ENCODE measurements at places on chromosomes 1 and 21. TPM values are rescaled to one million over a fixed set of nuclear protein-coding genes. Genes with fewer than 3 reads are reported as not detected.

DNA sequence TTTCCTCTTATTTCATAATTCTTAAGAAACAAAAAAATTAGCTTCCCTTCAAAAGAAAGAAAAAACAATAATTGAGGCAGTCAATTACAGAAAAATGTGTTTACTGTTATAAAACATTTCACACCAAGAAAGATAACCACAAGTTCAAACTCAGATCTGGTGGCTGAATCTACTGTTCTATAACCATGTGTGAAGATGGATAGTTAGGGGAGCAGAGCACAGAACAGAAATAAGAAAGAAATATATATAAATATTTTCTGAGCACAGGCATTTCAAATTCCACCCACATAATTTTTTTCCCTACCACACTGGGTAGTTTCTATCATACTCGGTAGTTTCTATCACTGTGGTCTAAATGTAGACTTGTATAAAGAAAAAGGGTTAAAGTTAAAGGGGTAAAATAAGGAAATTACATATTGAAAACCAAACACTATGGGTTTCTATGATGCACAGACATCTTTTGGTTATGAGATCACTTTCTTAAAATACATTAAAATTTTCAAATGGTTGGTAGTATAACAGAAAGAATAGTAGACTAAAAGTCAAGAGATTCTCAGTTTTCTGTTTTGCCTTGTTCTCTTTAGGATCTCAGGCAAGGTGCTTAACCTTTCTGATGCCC, 10.8 kb downstream of the LYST start:
- no peak for DNase-seq

DNA sequence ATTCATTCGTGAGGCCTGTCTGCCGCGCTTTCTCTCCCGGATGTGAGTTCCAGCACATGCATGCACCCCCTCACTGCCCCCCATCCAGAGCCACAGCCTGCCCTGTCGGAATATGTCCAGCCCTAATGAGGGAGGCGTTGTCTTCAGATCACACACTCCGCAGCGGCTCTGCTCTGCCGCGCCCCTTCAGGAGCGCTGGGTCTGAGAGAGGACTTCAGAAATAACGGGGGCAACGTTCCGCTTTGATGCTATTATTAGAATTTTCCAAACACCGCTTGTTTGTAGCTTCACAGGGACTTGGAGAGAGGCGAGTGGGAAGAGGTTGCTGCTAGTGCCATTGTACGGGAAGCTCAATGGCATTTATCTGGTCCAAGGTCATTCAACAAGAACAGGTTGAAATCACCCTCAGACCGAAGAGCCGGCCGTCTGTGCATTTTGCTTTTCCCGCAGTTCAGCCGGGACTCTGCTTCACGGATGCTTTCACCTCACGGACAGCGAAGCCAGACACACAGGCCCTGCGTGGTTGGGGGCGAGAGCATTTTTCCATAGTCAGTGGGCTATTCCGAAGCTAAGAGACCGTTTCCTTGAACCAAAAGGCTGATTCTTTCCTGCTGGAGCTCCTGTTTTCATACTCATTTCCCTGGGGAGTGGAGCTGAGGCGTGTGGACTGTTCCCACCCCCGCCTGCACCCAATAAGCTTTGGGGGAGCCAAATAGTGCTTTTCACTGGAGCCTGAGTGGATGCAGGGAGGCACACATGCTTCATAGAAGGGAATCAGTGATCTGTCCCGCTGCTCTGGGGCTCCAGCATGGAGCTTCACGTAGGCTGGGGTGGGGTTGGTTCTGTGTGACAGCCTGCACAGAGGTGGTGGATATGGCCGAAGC, 69.7 kb downstream of the GALNT2 start:
- no peak for DNase-seq

- no peak for DNase-seq
Measured at GRCh38 chr1:198024782-198025181, 107.6 kb downstream of the LHX9 start.

DNA sequence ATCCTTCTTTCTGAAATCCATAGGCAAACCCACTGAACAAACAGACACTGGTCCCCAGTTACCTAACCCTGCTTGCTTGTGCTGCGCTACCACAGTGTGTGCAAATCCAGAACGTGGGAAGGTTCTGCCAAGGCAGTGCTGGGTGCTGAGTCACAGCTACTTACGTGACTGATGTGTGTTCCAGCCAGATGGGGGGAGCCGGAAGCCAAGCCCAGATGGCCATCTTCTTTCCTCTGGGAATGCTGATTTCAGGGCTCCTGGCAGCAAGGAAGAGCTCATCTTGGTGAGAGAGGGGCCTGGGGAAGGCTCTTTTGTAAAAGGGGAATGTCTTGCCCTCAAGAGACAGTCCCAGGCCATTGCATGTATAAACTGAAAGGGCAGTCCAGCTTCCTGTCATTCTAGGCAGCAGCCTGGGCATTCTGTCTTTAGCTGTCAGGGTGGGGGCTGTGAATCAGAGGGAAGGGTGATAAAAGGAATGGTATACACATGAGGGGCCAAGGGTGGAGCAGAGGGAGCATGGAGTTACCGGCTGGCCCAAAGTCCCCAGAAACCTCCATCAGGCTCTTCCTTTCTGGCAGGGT, 54.1 kb downstream of the CD46 start:
- no peak for DNase-seq

DNA sequence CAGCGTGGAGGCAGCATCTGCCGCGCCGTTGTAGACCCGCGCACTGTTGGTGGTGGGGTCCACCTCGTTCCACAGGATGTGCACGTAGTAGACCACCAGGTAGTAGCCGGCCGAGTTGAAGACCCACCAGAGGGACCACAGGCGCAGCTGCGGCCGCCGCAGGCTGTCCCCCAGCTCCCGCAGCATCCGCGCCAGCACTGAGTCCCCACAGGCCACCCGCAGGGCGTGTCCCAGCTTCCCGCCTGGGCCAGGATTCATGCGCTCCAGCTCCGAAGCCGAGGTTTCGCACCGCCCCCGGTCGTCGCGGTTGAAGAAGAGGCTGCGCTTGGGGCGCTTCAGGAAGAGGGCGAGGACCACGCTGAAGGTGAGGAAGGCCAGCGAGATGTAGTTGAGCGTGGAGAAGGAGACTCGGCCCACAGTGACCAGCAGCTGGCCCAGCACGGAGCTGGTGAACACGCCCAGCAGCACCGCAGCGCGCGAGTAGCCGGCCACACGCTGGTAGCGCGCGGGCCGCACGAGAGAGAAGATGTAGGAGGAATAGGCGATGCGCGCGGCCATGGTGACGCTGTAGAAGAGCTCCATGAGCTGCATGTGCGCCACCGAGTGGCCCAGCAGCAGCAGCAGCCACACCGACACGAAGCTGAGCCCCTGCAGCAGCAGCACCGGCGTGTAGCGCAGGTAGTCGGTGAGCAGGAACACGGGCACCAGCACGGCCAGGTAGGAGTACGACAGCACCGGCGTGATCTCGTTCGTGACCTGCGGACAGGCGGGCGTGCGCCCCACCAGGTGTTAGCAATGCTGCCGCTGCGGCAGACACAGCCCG, 10.6 kb downstream of the SLC19A1 start:
- DNase-seq, result no peak

GRCh38 chr1:72394457-72394856, 112.1 kb upstream of the NEGR1 start:
- DNase-seq, result no peak

GRCh38 chr1:199778324-199778955, 249.1 kb upstream of the NR5A2 start:
- no peak for DNase-seq

GRCh38 chr1:151475175-151475574, 15.9 kb upstream of the POGZ start:
- no peak for DNase-seq

DNA sequence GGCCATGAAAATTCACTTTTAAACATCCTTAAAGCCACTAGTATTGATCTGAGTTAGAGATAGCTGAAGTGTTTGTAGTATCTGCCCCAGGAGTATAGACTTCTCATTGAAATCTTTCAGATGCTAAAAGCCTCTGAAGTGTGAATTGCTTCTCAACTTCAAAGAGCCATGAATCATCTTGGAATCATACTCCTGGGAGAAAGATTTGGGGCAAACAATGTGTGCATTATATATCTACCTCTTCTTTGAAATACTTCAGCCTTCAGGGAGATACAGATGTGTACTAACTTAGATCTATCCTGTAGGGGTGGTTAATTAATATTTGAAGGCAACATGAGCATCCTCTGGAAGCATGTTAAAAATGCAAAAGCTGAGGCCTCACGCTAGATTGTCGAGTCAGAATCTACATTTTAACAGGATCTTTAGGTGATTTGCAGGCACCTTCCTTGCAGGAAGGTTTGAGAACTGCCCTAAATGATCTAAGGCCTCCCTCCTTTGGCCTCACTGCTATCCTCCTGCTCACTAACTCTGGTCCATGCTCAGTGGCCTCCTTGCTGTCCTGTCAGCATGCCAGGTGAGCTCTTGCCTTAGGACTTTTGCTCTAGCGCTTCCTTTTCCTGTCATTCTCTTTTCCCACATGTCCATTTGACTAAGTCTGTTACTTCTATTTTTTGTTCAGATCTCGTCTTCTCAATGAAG, 6.0 kb upstream of the SCYL3 start:
- DNase-seq, result no peak

DNA sequence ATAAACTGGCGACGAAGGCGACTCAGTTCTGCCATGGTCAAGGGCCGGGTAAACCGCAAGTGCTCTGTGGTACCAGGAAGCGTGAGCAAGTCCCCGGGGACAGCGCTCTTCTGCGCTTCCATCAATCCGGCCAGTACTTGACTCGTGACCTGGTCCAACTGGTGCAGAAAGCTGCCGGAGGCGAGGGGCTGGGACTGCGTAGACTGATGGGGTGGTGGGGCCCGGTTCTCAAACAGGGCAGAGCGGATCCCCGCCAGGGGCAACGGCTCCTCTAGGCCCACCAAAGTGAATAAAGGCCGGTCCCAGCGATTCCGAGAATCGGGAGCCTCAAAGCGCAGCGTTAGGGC, 852 bp downstream of the KTI12 start:
- no peak for DNase-seq

DNA sequence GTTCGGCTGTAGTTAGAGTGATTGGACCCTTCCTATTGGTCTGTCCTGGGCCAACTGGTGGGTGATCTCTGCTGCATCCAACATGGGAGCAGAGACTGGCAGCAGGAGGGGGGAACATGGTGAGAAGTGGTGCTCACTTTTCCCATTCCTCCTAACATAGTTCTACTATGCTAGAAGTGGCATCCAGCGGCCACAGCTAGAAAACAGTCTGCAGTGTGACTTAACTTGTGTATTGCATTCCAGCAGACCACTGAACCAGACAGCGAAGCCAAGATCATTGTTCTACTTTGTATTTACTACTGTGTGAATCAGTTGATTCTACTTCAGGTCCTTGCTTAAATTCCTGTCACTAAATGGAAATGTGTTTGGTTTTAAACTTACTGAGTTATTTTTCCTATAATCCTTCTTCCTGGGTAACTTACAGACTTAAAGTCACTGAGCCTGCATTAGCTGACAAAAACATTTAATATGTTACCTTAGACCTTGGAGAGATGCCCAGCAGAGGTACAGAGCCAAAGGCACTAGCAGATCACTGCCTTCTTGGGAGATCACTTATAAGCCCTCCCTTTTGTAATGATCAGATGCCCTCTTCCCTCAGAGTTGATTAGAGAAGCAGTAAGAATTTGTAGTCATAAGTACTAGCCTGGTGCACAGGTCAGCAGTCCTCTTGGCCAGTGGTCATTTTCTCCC, 8.2 kb downstream of the FABP3 start:
- no peak for DNase-seq

GRCh38 chr1:245108909-245109308, 45.9 kb upstream of the KIF26B start:
- no peak for DNase-seq

- peak; percentile 33 for DNase-seq
Measured at GRCh38 chr1:202835548-202836072, 24.9 kb downstream of the PCAT6 start.

DNA sequence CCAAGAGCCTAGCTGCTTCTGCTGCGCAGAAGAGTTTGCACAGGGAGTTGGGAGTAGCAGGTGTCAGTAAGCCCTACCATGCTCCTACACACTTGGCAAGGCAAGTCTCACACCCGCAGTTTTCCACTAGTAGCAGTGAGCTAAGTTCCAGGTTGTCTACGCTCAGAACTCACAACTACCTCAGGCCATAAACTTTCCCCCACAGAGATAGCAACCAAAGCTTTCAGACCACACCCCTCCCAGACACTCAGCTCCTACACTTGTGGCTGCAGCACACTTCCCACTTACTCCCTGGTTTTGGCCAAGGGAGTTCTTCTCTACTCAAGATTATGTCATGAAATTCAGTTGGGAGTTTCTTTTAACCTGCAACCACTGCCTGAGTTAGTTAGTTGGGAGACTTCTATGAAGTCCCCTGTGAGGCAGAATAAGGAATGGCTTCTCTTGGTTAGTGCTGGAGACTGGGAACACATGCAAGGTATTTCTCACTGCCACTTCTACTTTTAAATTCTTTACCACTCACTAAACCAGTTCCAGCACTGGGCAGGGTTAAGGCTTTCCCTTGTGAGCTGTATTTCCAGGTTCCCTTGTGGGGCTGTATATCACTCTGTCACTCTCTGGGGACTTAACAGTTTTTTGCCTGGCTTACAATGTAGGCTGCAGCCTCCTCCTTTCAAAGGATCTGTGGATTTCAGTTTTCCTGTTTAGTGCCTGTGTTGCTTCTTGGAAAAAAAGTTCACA, 18.3 kb upstream of the MAB21L3 start:
- no peak for DNase-seq

- no peak for DNase-seq
Measured at GRCh38 chr1:43801203-43801602, 93.9 kb downstream of the ST3GAL3 start.

DNA sequence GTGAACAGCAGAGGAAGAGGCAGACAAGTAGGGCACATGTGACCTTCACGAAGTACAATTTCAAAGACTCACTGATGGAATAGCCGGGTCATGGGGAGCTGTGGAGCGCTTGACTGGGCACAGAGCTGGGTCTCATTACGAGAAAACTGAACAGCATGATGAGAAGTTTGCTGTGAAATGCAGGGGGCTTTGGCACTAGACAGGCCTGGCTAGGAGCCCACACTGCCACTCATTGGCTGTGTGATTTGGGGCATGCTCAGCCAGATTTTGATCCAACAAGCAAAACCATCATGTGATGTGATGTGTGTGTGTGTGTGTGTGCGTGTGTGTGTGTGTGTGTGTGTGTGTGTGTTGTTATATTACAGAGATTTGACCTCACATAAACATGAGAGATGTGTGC, 4.9 kb upstream of the IFNGR2 start:
- DNase-seq, result no peak

DNA sequence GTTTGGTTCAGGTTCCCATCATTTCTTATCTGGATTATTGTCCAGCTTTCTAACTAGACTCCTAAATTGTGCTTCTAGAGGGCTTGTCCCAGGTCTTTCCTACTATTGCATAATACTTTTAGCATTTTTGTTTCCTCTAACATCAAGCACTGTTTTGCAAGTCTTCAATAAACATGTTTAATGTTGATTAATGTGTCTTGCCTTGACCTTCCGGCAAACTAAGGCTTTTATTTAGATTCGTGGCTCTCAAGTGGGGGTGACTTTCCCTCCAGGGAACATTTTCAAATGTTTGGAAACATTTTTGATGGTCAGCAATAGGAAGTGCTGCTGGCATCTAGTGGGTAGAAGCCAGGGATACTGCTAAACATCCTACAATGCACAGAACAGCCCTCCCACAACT, 90.7 kb downstream of the RPE65 start:
- DNase-seq, result no peak

Gene BTBD19
- 10.5 TPM for total RNA-seq

Gene UMODL1
- 0.16 TPM for total RNA-seq

Gene RNU1-2
- total RNA-seq, result 2,148 TPM

Gene RNU1-4
- total RNA-seq, result 3,994 TPM

Gene FOXE3
- total RNA-seq, result not detected

Gene CLSTN1
- 84.7 TPM for total RNA-seq

Gene CFAP74
- total RNA-seq, result not detected

Data from T-cell (primary cell).